Uterus (tissue), 4 donors: ENCODE measurements at places on chromosomes 11 and 22. TPM values are rescaled to one million over a fixed set of nuclear protein-coding genes. Genes with fewer than 3 reads are reported as not detected.
A peak's percentile ranks its signal among the peaks of the same experiment; 100 is the strongest.

- no peak for DNase-seq
These were observed 9.9 kb upstream of the EIF4G2 start for GRCh38 chr11:10818594-10818993.

Gene LARGE2
- 4.4 TPM for total RNA-seq

Gene PLEKHA7
- 28.4 TPM for total RNA-seq

- peak; percentile 57 for DNase-seq
These were observed 41.8 kb downstream of the LIF start for GRCh38 chr22:30204742-30205111.

- no peak for DNase-seq
These were observed 23.0 kb downstream of the ANKK1 start for GRCh38 chr11:113410414-113411135.

GRCh38 chr11:113091481-113091780, 130.2 kb downstream of the NCAM1 start:
- DNase-seq = no peak

Gene CDC42EP2
- 65.3 TPM for total RNA-seq

Gene CD3D
- total RNA-seq = 1.7 TPM

Gene PKDREJ
- total RNA-seq = 0.14 TPM

Gene ATXN10
- 252 TPM for total RNA-seq

DNA sequence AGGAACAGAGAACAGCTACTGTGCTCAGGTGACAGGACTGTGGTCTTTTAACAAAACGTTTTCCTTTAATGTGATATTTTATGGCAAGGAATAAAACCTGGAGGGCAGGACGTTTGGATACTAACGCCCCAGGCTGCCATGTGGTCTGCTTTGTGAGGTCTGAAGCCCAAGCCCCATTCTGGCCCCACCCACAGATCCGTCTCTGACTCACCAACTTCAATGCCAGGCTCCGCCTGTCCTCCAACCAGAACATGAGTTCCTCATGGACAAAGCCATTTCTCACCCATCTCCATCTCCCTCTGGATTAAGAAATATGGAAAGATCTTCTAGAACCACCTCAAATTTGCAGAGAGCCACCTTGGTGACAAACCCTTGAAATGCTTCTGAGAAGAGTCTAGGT, 148.8 kb downstream of the CRYBB2 start:
- no peak for DNase-seq

Gene PYGM
- total RNA-seq = 42.8 TPM

DNA sequence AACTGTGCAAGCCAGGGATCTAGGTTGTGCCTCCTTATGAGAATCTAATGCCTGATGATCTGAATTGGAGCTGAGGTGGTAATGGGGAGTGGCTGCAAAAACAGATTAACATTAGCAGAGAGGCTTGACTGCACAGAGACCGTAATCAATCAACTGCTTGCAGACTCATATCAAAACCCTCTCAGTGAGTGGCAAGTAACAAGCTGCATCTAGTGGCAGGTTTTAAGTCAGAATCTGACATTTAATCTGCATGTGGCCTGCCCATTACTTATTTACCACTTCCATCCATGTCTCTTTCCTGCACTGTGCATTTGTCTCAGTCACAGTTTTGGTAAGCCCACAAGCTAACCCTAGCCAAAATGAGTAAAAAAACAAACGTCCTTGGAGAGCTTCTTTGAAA, 11.2 kb downstream of the C11orf58 start:
- DNase-seq = no peak

Gene MRGPRX3
- not detected for total RNA-seq

Gene OR8D1
- not detected for total RNA-seq

DNA sequence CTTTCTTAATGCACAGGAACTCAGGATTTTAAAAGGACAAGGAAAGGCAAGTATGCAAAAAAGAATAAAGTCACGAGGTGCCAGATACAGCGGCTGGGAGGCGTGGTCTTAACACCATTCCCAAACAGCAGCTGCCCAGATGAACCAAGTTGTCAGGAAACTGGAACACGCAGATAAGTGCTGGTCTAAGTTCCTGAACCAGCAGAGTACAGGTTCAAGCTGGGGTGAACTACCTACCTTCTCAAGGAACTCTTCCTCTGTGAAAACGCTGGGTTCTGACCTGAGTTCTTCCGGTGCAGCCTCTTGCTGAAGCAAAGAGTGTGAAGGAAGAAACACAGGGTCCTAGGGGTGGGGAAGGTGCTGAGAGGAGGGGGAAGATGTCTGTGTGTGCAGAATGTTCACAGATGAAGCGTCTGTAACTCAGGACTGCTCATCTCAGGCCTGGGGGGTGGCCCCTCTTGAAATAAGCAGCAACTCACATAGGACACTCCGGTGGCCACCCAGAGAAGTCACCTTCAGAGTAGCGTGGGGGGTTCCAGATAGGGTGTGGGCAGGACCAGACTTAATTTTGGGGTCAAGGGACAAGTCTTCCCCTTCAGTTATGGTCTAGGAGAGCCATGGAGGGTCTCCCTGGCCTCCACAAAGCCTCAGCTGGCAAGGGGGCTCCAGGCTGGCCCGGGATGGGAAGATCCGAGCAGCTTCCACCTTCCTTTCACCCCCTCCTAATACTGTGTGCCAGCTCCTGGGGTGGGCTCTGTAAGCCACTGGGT, 3.2 kb downstream of the TPST2 start:
- DNase-seq = peak; percentile 34

DNA sequence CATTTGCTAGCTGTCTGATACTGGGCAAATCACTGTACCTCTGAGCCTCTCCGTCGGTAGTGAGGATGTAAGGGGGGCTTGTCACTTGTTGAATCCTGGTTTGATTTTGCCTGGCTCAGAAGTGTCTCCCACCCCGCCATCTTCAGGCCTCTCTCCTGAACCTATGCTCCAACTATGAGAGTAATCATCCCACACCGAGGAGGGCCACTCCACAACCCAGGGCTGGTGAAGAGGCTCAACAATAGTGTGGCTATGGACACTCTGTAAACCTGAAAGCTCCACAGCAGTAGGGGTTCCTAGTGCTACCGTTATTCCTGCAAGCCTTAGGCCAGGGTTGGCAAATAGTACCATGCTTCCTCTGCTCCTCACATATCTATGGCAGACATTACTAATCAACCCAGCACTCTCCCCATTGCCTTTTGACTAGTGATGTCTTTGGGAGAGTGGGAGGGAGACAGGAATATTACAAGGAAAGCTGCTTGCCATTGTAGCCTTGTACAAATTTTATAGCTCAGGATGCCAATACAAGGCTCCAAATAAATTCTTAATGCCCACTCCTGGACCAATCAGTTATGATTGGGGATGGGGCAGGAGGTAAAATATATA, 134.0 kb upstream of the TEAD1 start:
- DNase-seq = peak; percentile 8

Gene SERHL2
- total RNA-seq = 9.9 TPM

- no peak for DNase-seq
These were observed 8.0 kb downstream of the VSTM5 start for GRCh38 chr11:93842461-93842860.

GRCh38 chr11:20364341-20364792, 853 bp downstream of the HTATIP2 start:
- DNase-seq = no peak

- no peak for DNase-seq
These were observed 236.4 kb downstream of the CNTN5 start for GRCh38 chr11:99257131-99257530.

- DNase-seq = no peak
These were observed 25.1 kb upstream of the PAMR1 start for GRCh38 chr11:35550374-35551036.

DNA sequence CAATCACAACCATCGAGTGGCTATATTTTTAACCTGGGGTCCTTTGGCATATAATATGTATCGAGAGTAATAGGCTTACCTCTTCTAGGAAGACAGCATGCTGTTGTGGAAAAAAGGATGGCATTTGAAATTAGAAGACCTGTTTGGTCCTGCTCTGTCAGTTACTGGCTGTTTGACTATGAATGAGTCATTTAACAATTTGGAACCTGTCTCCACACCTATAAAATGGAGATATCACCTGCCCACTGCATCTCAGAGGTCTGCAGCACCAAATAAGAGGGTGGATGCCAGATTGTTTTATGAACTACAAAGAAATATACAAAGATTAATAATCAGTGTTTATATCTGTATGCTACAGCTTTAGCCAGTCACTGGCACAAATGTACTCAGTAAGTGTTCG, 60.8 kb downstream of the SLC25A17 start:
- DNase-seq = no peak

DNA sequence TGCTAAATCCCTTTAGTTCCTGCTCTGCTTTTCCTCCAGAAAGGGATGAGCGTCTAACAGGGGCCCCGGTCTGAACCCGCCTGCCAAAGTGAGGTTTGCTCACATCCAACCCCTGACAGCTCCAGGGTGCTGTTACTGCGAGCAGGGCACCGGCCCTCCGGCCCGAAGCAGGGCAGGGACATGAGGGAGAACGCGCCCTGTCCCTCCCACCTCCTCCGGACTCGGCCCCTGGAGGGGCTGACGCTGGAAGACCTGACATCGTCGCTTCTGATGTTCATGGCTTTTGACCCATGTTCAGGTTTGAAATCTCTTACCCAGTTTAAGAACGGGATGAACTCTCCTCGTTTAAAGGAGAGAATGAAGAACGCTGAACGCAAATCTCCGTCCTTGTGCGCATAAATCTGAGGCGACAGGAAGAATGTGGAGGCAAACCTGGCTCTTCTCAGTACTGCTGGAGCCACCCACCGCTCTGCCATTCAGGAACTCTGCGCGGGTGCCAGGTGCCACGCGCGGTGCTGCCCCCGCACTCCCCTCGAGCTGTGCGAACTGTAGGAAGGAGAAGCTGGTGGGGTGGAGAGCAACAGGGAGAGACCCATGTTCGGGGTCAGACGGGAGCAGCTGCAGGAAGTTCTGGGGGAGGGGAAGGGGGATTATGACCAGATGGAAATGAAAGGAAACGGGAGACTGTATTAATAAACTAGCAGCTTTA, 826 bp upstream of the EEF1G start:
- DNase-seq = peak; percentile 58

GRCh38 chr22:25382762-25383161, 163.3 kb downstream of the CRYBB2 start:
- DNase-seq = no peak

DNA sequence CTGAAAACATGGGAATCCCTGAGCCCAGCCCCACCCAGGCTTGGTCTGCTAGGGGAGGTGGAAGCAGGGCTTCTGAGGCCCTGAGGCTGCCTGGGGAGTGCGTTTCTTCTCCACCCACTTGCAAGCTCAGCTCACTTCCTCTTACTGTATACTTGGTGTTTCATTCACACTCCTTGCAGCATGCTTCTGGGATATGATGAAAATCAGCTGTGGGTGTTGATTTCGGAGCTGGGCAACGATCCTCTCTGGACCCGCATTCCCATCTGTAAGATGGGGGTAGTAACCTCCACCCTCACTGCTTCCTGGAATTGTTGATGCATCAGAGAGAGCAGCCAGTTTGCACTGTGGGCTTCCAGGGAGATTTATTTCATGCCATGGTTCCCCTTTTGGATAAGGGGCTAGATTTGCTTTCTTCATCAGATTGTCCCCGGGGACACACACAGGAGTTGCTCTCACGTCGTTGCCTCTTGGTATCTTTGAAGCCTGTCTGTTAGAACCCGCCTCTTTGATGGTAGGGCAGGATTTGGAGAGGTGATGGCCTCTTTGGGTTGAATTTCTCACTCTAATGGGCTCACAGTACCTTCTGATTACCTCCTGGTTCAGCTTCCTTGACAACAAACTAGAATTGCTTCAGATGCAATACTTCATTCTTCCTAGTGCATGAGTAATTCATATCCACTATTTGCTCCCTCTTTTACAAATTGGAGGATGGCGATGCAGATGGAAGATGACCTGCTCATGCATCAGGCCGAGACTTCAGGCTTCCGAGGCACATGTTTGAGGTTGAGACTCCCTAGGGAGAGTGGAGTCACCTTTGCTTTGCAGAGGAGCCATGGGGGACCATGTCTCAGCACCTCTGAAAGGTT, 40.4 kb downstream of the BCR start:
- DNase-seq = no peak

Gene HORMAD2
- total RNA-seq = not detected

DNA sequence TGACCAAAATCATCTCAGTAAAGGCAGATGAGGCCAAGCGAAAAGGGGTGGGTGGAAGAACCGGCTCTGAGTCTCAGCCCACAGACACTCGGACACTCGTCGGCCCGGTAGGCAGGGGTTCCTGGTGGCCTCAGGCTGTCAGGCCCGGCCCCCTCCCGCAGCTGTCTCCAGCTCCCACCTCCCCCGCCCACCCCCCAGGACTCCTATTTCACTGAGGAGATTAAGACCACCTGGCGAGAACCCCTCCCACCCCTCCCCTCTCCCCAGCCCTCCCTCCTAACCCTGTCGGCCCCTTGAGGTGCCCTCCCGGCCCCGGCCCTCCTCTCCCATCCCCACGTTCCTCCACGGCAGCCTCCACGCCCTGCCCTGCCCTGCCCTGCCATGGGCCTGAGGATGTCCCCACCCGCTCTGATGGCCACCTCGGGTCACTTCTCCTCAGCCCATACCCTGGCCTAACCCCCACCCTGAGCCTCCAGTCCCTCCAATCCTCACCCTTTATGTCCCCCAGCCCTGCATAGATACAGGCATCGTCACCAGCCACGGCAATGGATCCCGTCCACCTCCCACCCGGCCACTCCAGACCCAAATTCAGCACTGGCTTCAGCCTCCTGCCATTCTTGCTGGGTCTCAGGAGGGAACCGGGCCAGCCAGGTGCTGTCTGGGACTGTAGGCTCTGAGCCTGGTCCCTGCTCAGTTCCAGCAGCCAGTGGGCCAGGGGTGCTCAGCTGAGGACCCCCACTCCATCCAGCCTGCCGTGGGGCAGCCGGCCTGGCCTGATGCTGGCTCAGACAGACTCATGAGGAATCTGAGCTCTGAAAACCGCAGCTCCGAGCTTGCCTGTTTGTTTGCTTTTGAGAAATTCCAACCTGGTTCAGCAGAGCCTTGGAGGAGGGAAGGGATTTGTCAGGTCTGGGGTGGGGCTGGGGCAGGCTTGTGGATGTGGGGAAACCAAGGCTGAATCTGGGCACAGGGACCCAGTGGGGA, 9.8 kb upstream of the TBX1 start:
- DNase-seq = no peak

- peak; percentile 85 for DNase-seq
These were observed 118.6 kb downstream of the TIMP3 start for GRCh38 chr22:32920032-32920628.

DNA sequence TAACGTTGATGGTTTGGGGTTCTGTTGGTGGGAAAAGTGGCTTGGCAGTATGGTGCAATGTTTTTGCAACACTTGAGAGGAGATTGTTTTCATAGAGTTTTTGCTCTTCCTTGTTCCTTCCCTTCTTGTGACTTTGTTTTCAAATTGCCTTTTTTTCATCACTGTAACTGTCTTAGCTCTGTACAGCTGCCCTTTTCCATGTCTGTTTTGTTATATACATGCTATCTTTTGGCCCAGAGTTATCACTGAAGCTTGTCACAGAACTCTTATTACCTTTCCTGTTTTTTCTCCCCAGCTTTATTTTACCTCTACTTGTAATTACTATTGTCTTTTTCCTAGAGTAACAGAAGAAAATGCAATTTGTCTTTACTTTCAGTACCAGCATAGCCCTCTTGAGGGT, 154.1 kb downstream of the DDX10 start:
- no peak for DNase-seq

- peak; percentile 25 for DNase-seq
These were observed 71.0 kb upstream of the TP53I11 start for GRCh38 chr11:45021692-45022141.

DNA sequence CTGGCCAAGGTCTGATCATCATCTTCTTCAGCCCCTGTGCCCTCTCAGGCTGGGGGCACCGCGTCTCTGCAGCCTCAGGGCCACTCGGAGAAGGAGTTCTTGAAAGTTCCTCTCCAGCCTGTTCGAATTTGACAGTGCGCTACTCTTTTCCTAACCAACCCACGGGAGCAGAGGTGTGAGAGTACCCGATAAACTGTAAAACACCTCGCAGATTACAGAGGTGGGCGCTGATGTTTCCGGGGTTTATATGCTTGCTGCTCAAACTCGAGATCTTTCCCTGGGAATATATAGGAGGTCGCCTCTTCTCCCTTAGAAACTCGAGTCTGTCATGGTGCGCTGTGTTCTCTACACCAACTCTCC, 515 bp downstream of the CTR9 start:
- no peak for DNase-seq
